Stimulated activated CD4-positive, alpha-beta T cell treated with anti-CD3 and anti-CD28 coated beads, Interleukin-4, amount 100 ng/mL, for 1 hour (primary cell): ENCODE measurements at places on chromosomes 16 and 17.

GRCh38 chr17:30594223-30594952, 117.2 kb downstream of the GOSR1 start:
- no peak for DNase-seq

- no peak for DNase-seq
These were observed 938 bp downstream of the NCOR1 start for GRCh38 chr17:16214190-16215001.

DNA sequence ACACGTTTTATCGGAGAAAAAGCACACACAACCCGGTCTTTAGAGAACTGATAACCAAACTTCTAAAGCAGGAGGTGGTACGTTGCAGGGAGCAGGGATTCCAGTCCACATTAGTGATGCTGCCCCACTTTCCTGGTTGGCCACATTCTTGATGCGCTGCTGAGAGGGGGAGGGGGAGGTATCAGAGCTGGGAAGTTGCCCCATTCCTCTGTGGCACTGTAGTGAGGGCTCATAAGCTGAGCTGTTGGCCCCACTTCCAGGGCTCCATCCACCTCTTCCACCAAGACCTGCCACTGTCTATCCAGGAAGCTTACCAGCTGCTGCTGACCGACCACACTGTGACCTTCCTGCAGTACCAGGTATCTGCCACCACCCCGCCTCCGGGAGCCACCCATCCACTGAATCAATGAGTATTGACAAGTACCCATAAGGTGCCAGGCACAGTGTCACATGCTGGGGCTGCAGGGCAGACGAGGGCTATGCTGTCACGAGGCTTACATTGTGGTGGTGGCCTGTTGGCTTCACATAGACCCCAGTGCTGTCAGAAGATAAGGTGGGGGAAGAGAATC, 1.1 kb downstream of the TSEN54 start:
- peak; percentile 35 for DNase-seq

- peak; percentile 19 for DNase-seq
These were observed 806 bp downstream of the IFT140 start for GRCh38 chr16:1610899-1611632.

DNA sequence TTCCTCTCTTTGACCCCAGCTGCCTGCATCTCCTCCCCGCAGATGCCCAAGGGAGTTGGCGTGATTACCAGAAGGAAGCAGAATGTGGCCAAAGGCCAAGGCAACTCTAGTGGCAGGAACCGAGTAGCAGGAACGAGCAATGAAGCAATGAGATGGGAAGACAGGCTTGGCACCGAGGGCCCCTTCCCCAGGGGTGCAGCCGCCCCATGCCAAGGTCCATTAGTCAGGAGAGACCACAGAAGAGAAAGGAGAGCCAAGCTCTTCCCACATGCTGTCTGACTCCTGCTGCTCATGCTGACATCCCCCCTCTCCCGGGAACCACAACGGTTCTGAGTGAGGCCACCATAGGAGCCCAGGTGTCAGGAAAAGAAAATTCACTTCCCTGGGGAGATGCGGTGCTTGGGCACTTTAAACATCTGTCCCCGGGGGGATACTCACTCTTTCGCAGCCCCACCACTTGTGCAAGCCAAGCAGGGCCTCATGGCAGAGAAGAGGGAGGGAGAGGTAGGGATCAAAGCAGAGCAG, 67.4 kb downstream of the MYO18A start:
- DNase-seq = no peak

DNA sequence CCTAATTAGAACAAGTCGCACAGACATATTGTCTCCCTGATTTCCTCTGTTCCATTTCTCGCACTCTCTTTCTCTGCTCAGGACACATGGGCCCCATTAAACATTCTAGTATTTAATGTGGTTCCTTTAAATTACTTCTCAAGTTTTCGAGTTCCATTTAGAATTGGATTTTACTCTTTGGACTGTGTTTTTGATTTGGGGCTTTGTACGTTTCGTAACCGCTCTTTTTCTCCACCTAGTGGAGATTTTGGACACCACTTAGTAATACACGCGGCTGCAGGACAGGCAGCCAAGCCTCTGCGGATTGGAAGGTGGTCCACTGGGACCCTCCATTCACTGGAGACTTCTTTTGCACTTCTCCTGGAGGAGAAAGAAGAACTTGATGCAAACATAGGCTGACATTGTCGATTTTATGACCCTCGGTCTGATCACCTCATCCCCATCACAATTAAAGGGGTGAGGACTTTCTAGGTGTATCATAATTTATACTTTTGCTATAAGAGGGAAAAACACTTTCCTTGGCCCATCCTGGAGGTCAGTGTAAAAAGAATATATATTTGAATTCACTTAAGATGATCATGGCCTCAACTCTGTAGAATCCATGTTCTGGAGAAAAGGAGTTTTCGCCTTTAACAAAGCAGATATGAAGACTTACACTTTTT, 85.7 kb downstream of the NOG start:
- no peak for DNase-seq

DNA sequence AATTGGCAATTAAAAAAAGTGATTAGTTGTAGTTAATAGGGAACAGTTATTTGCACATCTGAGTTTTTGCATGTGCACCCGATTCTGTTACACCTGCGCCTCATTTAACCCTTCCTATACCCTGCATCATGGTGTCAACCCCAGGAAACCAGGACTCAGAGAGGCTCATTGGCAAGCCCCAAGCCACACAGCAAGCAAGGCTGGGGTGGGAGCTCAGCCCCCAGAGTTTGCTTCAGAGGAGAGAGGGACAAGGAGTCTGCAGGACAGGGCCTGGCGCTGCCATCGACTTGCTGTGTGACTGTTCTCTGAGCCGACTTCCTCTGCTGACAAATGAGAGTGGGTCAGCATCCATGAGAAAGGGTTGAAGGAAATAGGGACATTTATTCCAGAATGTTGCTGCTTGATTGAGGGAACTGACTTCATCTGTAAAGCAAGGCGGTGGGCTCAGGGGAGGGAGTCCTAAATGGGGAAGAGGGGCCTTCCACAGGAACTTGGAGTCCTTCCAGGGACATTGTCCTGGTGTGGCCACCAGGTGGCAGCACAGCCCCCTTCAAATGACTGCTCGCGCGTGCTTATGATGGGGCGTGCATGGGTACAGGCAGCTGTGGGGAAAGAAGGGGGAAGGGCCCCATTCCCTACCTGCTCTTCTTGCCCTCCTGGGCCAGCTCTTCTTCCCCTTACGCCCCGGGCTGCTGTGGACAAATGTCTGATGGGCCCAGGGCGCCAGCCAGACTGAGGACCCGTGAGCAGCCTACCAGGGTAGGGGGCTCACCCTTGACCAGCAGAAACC, 51.6 kb downstream of the NT5M start:
- DNase-seq = peak; percentile 77

- DNase-seq = peak; percentile 91
These were observed 18.8 kb downstream of the BCL7C start for GRCh38 chr16:30874821-30875717.

GRCh38 chr16:66036184-66036583, 330.3 kb upstream of the CDH5 start:
- no peak for DNase-seq

DNA sequence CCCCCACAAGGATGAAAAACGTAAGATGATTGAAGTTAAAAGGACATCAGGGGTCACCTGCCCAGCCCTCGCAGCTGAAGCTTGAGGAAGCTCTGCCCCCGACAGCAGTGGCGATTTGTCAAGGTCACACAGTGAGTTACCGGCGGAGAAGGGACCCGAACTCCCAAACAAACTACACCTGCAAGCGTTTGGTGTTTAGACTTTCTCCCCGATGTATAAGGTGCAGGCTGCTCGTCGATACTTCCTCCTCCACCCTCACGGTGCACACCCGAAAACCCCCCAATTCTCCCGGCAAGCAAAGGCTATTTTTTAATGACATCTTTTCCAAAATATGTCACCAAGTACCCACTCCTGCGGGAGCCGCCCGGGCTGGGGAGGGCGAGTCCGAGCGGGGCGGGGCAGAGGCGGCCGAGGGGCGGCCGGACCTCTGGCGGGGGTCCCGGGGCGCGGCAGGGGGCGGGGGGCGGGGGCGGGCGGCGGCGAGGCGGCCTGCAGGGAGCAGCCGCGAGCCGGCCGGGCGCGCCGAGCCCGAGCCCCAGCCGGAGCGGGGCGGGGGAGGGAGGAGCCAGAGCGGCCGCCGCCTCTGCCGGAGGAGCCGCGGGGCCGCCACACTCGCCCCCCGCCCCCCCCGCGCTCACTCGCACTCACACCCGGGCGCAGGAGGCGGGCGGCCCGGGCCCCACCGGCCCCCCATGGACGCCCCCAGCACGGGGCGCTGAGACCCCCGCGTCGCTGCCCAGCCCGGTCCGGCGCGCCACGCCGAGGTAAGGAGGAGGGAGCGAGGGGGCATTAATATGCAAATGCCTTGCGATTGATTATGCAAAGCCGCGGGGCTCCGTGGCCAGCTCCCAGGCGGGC, at the start of gene THRA:
TSS of gene THRA (plus strand) at position 637 of the 858 bp plus-strand sequence. CDS start 11,524 bp downstream, outside the sequence.
- DNase-seq = peak; percentile 77

GRCh38 chr16:81337097-81337496, 22.3 kb downstream of the GAN start:
- no peak for DNase-seq

DNA sequence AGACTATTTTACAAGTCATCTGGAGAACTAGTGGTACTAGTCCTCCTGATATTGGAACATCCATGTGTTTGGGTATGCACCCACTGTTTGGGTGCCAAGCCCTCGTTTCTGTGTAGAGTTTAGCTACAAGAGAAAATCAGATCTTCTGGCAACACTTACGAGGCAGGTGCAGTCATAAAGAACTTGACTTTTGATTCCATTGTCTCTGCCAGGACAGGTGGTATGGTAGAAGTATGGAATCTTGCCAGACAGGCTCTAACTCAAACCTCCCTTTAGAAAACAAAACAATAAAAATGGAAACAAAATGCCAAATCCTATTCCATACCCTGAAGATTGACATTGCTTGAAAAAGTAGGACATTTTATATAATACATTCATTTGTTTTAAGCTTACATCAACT, 16.0 kb downstream of the RNF43 start:
- no peak for DNase-seq

DNA sequence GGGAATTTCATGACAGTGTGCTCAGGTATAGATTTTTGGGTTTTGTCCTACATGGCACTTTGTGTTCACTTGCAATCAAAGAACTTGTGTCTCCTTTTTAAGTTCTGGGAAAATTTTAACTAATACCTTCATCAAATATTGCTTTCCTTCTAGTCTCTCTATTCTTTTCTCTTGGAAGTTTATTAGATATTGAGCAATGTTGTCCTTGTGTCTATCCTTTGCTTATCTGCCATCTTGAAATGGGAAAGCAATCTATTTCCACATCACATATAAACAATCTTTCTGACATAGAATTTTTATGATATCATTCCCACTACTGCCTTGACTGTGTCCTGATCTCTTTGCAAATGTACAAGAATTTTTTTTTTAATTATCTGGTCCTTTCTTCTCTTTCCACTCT, 4.4 kb upstream of the ABCA9 start:
- DNase-seq = no peak

- no peak for DNase-seq
These were observed 17.6 kb downstream of the DRC3 start for GRCh38 chr17:17990282-17990681.

DNA sequence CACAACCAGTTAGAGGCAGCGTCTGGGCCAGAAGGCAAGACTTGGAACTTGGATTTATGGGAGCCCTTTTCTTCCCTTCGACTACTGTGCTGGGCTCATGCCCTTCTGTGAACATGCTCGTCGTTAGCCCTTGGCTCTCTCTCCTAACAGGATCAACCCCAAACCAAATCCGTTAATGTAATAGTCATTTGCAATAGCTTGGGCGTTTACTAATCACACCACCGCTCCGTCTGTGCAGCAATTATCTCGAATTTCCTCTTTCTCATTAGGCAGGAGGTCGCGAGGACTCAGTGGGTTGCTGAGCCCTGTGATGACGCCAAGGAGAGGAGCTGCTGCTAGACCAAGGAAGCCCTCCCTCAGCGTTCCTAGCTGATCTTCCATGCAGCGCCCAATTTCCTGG, 114.7 kb downstream of the ENGASE start:
- no peak for DNase-seq

DNA sequence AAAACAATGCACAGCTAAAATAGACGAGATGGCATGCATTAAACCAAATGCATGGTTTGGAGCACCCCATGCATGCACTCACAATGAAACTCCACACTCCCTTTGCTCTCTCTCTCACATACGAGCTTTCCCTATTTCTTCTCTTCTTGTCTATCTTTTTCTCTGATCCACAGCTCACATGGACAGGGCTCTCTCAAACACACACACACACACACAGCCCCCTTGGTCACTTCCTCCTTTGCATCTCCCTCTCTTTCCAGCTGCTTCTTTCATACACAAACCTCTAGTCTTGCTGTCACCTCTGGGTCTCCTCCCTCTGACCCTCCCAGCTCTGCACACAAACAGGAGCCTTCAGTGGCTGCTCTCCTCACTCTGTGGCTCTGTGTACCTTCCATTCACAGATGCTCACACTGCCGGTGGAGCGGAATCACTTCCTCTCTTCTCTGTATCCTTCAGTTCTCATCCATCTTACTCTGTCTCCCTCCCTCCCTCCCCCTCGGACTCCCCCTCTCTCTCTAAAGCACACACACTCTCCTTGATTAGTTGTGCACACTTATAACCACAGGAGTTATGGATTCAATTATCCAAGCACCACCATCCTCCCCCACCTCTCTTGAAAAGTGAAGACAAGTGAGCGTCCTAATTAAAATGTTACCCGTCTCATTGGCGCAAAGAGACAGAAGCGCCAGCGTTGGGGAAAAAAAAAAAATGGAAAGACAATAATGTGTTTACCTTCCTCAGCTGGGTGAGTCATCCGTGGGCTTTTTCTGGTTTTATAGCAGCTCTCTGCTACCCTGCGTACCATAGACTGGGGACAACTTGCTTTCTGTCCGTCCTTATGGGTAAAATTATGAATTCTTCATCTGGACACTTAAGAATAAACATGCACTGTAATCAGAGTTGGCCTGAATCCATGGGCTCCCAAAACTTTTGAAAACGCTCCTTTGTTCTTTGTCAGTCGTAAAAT, 90.8 kb downstream of the SHISA6 start:
- DNase-seq = no peak

GRCh38 chr17:1485423-1486376, 6.8 kb downstream of the MYO1C start:
- DNase-seq = peak; percentile 62

DNA sequence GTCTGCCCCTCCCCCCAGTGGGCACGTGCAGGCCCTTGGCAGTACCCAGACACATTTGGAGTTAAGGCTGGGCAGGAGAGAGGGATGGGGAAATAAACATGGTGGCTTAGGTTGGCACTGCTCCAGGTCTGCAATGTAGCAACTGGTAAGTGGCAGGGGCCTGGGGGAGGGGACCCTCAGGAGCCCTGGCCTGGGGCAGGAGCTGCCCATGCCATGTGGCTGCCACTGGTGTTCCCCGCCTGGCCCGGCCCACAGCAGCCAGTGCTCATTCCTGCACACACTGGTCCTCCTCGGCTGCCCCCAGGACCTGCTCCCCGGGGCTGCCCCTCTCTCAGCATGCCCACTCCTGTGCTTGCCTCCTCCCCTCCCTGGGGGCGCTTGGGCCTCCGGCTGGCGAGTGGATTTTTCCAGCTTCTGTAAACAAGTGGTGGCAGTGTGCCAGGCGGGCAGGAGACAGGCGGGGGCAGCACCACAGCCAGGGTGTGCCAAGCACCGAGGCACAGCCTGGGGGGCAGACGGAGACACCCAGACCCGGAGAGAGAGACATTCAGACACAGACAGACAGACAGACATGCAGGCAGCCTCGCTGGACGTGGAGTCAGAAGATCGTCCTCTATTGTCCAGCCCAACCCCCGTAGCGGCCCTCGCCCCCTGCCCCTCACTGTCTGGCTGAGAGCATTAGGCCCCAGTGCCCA, 9.4 kb downstream of the THRA start:
- no peak for DNase-seq
